ENCODE measurements at places on chromosomes 12 and 14. TPM values are rescaled to one million over a fixed set of nuclear protein-coding genes. Genes with fewer than 3 reads are reported as not detected.

Gene PLBD1
- polyA plus RNA-seq, result 0.44 TPM

Gene INHBE
- polyA plus RNA-seq, result not detected

Gene BIN2
- polyA plus RNA-seq, result 290 TPM

Gene PARPBP
- polyA plus RNA-seq, result 1.7 TPM

Gene SAMD15
- not detected for polyA plus RNA-seq

DNA sequence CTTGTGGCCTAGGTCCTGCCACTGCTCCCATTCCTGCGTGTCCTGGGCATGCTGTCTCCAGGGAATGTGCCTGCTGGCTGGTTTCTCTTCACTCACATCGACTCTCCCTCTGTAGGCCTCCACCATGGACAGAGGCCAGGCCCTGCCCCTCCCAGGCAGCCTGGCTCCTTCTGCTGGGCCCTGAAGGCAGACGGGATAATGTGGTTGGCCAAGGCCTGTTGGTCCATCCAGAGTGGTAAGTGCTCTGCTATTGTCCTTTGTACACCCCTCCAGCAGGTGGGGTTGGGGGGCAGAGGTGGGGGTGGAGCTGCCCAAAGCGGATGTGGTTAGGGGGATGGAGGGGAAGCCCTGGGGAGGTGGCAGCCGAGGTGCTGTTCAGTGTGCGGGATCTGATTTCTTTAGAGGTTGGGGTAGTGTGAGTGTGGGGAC, 9.5 kb upstream of the NR4A1 start:
- no peak for DNase-seq

GRCh38 chr12:115840159-115840558, 437.3 kb downstream of the MED13L start:
- DNase-seq, result no peak

- no peak for DNase-seq
These were observed 59.1 kb downstream of the DIO2 start for GRCh38 chr14:80152166-80152565.

DNA sequence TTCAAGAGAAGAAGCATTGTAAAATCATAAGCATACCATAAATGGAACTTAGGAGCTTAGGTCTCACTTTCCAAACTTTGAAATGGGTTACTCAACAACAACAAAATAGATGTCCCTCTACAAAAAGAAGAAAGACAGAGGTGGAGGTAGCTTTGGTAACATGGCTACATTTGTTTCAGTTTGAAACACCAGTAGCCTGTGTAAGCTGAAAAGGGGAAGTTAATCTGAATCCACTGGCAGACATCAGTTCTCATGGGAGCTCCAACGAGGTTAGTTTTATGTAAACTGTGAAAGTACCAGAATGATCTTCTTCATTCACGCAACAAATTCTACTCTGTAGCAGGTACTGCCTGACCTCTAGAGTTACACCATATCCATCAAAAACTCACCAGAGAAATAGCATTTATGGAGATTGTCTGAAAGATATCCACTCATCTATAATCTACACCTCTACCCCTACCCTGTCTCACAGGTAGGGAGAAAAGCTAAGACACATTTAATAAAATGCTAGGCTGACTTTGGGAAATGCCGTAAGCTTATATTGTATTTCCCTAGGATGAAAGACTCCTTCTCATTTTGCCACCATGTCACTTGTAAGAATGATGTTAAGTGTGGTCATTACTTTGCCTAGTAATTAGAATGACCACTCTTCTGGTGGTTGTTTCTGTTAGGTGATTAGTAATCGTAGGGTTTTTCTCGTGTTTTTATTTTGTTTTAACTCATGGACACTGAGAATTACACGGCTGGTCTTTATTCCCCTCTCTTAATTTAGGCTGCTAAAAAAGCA, 224.1 kb downstream of the ASCL1 start:
- no peak for DNase-seq

DNA sequence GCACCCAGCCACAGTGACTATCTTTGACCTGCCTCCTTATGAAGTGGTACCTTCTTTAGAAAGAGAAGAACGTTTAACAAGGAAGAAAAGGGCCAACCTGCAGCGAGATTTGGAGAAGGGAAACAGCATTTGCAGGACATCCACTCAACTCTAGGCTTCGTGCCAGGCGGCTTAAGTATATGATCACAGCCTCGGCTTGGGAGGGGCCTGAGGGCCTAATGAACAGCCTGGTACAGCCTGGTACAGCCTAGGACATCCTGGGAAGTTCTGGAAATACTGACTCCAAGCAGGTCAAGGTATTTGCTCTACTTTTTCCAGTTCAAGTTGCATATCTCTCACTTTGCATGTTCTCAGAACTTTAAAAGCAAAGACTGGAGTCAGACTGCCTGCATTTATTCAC, 16.1 kb downstream of the HCAR2 start:
- DNase-seq, result no peak

DNA sequence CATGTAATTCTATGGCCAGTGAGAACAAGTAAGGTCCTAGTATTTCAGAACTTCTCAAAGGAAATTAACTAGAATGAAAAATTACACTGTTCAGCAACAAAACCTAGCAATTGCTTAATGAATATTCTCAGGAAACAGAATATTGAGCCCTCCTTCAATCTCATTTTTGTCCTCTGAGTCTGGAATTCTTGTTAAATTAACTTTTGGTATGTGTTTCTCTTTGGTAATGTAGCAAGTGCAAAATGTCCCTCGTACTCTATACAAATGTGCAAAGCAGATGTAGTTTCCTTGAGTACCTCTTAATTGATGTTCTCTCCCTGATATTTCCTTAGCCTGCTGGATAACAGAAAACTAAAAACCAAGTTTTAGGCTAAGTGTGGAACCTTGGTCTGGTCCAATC, 190.8 kb upstream of the CNOT2 start:
- no peak for DNase-seq

GRCh38 chr12:3565985-3566384, 75.0 kb downstream of the PRMT8 start:
- no peak for DNase-seq

All from naive thymus-derived CD4-positive, alpha-beta T cell (primary cell).